ENCODE measurements at places on chromosomes 7 and 10. TPM values are rescaled to one million over a fixed set of nuclear protein-coding genes. Genes with fewer than 3 reads are reported as not detected.

Gene GPR15LG
- total RNA-seq = not detected

Gene PTTG1IP2
- total RNA-seq = not detected

DNA sequence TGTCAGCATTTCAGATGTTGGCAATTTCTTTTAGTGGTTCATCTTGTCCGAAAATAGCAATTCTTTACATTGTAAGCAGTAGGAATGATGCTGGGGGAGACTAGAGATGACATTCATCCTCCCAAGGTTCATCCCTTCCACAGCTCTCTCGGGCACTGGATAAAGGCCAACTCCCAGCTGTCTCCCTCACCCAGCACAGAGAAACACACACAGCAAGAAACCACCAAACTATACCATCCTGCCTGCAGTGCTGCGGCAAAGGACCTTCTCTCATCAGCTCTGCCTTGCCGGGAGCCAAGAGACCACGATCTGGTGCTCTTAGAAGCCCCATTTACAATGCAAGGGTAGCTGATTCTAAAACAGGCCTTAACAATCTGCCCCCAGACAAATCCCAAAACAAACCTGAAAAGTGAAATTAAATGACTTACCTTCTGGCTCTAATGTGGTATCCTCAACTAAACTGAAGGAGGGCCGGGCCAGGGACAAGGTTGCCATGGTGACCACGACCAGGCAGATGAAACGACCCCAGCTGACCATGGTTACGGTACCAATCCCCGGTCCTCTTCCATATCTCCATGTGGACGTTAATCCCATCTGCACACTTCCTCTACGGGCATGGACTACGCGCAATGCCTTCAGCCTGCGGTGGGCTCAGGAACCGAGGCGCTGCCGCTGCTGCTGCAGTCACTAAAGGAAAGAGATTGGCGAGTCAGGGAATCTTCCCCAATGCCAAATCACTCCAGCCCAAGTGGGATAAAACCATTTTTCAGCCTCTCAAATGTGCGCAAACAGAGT lies 4.8 kb downstream of the FGFR2 start:
- DNase-seq = no peak

Gene CTAGE4
- 0.30 TPM for total RNA-seq

- DNase-seq = no peak
Observed at GRCh38 chr7:16078076-16078952, 343.0 kb downstream of the CRPPA start.

Gene AS3MT
- 14.6 TPM for total RNA-seq

GRCh38 chr7:66443946-66444345 lies 184.7 kb upstream of the KCTD7 start:
- no peak for DNase-seq

GRCh38 chr10:124197371-124198124 lies 104.2 kb upstream of the CHST15 start:
- DNase-seq = no peak

DNA sequence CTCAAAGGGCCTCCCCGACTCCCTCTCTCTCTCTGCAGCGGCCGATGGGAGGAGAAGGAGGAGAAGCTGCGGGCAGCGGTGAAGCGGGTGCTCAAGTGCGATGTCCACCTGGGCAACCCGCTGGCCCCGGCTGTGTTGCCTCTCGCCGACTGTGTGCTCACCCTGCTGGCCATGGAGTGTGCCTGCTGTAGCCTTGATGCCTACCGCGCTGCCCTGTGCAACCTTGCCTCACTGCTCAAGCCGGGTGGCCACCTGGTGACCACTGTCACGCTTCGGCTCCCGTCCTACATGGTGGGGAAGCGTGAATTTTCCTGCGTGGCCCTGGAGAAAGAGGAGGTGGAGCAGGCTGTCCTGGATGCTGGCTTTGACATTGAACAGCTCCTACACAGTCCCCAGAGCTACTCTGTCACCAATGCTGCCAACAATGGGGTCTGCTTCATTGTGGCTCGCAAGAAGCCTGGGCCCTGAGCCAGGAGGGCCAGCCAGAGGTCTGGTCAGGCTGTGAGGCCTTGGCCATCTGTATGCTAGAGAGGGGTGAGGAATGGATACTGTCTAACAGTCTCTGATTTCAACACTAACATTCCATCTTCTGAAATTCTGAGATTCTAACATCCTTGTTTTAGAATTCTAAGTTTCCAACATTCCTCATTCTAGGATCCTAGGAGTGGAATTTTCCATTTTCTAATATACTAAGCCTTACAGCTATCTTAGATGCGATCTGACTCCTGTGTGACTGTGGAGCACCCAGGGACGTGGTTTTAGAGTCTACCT lies 3.6 kb downstream of the INMT start:
- peak; percentile 91 for DNase-seq

Gene BMPER
- 2.5 TPM for total RNA-seq

- DNase-seq = no peak
Observed at GRCh38 chr7:31099451-31100444, 47.6 kb downstream of the ADCYAP1R1 start.

DNA sequence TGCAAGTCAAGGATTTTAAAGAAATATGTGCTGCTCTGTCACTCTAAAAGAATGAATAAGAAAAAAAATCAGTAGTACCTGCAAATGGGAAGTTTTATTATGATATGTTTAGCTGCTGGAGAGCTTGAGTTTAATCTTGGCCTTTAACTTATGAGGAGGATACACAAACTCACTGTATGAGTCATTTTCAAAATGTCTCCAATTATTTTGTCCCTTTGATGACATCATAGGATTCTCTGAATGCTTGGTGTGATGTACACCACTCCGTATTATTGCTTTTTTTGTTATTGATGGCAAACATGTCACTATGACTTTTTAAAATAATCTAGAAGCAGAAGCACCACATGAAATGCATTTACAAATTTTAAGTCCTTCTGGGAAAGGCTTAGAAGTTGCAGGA lies 125.8 kb downstream of the RALA start:
- no peak for DNase-seq

Gene PLEKHS1
- not detected for total RNA-seq

DNA sequence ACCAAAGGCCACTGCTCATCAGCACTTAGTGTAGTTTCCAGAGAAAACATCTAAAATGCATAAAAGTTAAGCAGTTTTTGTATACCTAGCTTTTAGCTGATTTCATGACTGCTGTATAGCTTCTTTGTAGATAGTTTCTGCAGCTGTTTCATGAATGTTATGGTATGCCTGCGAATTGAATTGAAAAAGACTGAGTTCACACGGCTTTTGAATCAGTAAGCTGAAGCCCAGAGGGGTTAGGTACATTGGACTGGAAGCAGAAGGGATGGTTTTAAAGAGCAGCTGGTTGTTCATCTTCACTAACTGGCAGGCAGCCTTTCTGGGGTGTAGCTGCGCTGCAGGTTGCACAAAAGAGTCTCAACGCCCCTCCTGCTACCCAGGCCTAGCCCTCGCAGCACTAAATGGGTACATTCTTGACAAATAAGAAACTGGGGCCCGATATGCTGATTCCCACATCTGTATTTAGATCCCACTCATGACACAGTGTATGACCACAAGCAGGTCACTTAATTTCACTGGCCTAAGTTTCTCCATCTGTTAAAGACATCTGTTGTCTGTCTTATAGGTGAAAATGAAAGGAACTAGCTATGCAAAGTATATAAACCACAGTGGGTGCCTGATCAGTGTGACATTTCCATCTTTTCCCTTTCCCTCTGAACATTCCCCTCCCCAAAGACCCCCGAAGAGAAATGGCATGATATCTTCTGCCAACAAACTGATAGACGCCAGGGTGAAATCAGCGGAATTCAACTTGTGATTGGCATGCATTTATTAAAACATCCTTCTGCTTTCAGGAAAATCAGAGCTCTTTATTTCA lies 85.9 kb upstream of the AGBL3 start:
- DNase-seq = no peak

DNA sequence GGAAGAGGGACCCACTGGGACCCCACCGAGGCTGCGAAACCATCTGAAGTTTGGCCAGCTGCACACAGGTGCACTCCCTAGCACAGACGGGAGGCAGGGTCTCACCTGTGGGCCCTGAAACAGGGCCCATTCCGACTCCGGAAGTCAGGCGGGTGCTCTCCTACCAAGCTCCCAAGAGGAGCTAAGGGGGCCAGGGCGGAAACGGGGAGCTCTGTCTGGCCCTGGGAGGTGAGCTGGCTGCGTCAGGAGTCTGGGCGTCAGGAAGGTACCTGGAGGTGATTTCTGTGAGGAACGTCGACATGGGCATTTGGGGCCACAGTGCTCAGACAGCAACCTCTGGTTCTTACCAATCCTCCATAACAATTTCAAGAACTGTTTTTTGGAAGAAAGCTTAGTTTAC lies 411.7 kb downstream of the TCERG1L start:
- no peak for DNase-seq

Data from Right ventricle myocardium inferior (tissue), 1 donor.